ENCODE measurements at places on chromosomes 2 and 18. TPM values are rescaled to one million over a fixed set of nuclear protein-coding genes. Genes with fewer than 3 reads are reported as not detected.

DNA sequence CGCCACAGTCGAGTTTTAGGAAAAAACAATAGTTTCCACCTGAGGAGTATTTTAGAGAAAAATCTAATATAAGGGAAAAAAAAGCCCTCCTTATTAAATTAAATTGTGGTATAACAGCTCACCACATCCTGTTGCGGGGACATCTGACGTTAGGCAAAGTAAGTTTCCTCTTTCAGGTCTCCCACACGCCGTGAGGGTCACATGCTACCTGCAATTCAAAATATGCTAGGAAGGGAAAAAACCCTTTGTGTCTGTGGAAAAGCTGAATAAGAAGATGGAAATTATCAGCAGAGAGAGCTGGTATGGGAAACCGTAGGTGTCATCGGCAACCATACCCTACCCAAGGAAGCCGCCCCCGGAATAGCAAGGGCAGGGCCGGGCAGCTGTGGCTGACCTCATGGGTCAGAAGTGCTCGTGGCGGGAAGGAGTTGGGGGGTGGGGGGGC, 128.0 kb downstream of the NFATC1 start:
- H3K4me1 ChIP-seq, result no peaks in the 10 kb centered on the region
- no peak overlapping the region for H3K27ac ChIP-seq
- peak; percentile 48 for DNase-seq
- no peaks in the 10 kb centered on the region for H3K27me3 ChIP-seq
- H3K4me3 ChIP-seq, result no peak overlapping the region

- no peaks in the 10 kb centered on the region for H3K27me3 ChIP-seq
- H3K4me1 ChIP-seq, result no peaks in the 10 kb centered on the region
- H3K4me3 ChIP-seq, result no peak overlapping the region
- no peak for DNase-seq
- no peaks in the 10 kb centered on the region for H3K36me3 ChIP-seq
- no peak overlapping the region for H3K27ac ChIP-seq
Measured at GRCh38 chr2:239857591-239857990, 167.6 kb downstream of the NDUFA10 start.

GREB1 gene
- 0.13 TPM for polyA plus RNA-seq

DNA sequence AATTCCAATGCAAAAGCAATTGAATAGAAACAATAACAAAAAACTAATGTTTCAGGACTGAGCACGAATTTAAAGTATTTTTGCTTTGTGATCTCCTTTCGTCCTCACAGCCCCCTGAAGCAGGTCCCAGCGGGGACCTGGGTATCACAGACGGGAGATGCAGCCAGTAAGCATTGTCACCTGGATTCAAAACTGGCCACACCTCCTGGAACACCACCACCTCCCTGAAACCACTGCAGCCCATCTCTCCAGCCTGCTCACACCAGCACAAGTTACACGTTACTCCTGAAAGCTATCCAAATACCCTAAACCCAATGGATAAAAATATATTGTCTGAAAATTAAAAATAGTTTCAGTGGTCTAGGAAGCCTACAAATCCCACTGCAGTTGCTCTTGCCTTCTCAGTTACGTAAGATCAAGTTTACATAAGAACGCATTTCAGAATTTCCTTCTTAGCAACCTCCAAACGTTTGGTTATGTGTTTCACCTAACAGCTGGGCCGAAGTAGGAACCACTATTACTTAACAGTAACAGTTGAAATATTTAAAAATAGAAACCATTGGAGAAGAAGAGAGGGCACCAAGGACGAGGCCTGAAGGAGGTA, 178.0 kb downstream of the HDAC4 start:
- H3K4me3 ChIP-seq, result no peak overlapping the region
- no peaks in the 10 kb centered on the region for H3K27me3 ChIP-seq
- peak overlapping the region; percentile 92 for H3K27ac ChIP-seq
- DNase-seq, result no peak
- H3K36me3 ChIP-seq, result no peaks in the 10 kb centered on the region
- H3K4me1 ChIP-seq, result peaks cover 2% of the 10 kb centered on the region

DNA sequence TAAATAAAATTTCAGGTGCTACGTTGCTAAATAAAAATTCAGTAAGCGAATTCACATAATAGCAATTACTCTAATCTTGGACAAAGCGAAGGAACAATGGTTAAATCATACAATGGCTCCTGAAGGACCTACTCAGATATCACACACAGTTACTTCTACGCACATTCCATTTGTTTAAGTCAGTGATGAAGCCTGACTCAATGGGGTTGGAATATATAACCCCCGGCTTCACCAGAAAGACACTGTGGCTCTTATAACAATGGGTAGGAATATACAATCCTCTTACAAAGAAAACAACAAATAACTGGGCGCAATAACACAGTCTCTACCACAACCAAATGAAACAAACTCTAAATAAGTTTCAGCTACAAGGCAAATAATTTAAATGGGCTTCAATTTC, 349.5 kb downstream of the IRS1 start:
- no peak for DNase-seq
- no peak overlapping the region for H3K27ac ChIP-seq
- no peaks in the 10 kb centered on the region for H3K27me3 ChIP-seq
- H3K36me3 ChIP-seq, result no peaks in the 10 kb centered on the region
- H3K4me1 ChIP-seq, result no peaks in the 10 kb centered on the region

GRCh38 chr2:227886149-227886548, 14.7 kb downstream of the DAW1 start:
- no peak overlapping the region for H3K27ac ChIP-seq
- H3K36me3 ChIP-seq, result no peaks in the 10 kb centered on the region
- DNase-seq, result no peak
- no peak overlapping the region for H3K4me3 ChIP-seq

DNA sequence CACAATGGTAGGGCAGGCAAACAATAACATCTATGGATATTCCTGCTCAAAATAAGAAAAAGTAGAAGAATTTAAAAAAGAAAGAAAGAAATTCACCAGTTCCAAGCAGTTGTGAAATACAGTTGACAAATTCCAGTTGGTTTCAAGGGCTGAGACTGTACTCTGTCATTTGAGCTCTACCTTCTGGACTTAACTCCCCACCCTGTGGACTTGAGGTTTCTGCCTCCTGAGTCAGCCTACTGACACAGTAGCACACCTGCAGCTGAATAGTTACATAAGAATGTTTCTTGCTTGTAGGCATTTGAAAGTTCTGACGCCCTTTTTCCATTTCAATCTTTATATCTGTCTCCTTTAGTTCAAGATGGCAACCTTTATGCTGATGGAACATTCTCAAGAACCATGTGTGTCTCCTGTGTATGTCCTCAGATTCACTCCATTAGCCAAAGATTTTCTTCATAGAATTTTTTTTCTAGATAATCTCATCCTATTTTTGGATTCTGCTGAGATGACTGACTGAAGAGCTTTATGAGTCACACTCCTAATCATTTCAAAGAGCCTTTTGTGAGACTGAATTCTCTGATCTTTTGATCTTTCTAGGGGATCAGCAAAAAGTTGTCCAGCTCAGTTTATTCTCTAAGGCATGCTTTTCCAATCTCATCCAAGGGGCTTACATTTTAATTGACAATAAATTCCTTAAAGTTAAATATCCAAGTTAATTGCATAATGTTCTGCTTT, 19.1 kb downstream of the NETO1 start:
- no peaks in the 10 kb centered on the region for H3K4me1 ChIP-seq
- no peak overlapping the region for H3K4me3 ChIP-seq
- no peaks in the 10 kb centered on the region for H3K27me3 ChIP-seq
- DNase-seq, result no peak
- H3K27ac ChIP-seq, result no peak overlapping the region
- H3K36me3 ChIP-seq, result no peaks in the 10 kb centered on the region

GRCh38 chr2:36606925-36607324, 9.0 kb upstream of the FEZ2 start:
- no peaks in the 10 kb centered on the region for H3K27me3 ChIP-seq
- DNase-seq, result no peak
- H3K36me3 ChIP-seq, result no peaks in the 10 kb centered on the region
- H3K4me3 ChIP-seq, result no peak overlapping the region

Measured in aorta (tissue), 5 donors.